ENCODE measurements at places on chromosomes 12 and 14.

DNA sequence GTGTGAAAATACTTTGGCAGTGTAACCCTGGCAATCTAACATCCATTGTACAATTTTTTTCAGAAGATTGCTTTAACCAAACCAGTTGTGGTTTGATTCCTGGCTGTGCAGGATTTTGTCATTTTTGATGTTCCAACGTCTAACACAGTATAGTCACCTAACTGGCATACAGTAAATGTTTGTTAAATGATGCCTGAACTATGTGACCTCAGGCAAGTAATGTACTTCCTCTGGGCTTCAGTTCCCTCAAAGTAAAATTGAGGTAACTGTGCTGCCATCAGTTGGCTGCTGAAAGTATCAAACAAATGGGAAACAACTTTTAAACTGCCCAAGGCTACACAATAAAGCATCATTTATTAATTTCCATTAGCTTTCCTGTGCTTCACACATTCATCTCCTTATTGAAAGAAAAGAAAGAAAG is 4.3 kb downstream of the TM7SF3 start:
- DNase-seq: no peak
- no peak overlapping the region for H3K4me3 ChIP-seq
- H3K4me1 ChIP-seq: peaks cover 25% of the 10 kb centered on the region
- H3K27me3 ChIP-seq: no peaks in the 10 kb centered on the region

DNA sequence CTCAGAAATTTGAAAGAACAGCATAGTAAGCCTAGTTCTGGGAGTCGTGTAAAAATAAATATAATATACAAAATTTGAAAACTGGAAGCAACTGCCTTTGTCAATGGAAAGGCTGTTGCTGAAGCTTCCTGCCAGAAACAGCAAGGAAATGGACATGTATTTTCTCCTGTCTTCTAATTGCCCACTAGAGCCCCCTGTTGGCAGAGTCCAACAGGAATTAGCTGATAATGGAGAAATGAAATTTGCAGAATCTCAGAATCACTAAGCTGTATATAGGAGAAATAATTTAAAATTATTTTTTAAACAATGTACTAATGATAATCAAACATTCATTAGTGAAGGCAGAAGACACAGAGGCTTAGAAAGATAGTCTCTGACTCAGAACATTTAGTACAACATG is 414.8 kb downstream of the SLC6A15 start:
- DNase-seq: no peak
- H3K36me3 ChIP-seq: no peaks in the 10 kb centered on the region
- no peaks in the 10 kb centered on the region for H3K4me1 ChIP-seq
- no peak overlapping the region for H3K27ac ChIP-seq
- no peaks in the 10 kb centered on the region for H3K27me3 ChIP-seq
- H3K4me3 ChIP-seq: no peak overlapping the region

DNA sequence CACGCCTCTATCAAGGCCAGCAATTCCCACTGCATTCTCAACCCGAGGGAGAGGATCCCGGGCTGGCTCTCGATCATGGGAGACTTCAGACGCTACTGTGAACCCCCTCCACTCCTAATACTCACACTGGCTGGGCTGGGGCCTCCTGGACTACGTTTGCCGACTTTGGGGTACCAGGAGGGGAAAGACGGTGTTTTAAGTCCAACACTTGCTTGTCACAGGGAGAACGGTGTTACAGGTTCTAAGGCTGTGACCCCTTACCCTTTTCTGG is 463 bp downstream of the NACA start:
- no peak for DNase-seq
- no peaks in the 10 kb centered on the region for H3K27me3 ChIP-seq
- peak overlapping the region; percentile 95 for H3K27ac ChIP-seq

GRCh38 chr14:55556929-55557623 is 22.9 kb upstream of the KTN1 start:
- no peak overlapping the region for H3K27ac ChIP-seq
- H3K27me3 ChIP-seq: peaks cover 17% of the 10 kb centered on the region
- no peaks in the 10 kb centered on the region for H3K4me1 ChIP-seq
- peaks cover 4% of the 10 kb centered on the region for H3K36me3 ChIP-seq
- no peak overlapping the region for H3K4me3 ChIP-seq

GRCh38 chr12:24424889-24425600 is 475.6 kb upstream of the SOX5 start:
- no peak for DNase-seq
- peaks cover 11% of the 10 kb centered on the region for H3K27me3 ChIP-seq
- H3K36me3 ChIP-seq: no peaks in the 10 kb centered on the region
- H3K27ac ChIP-seq: no peak overlapping the region
- no peak overlapping the region for H3K4me3 ChIP-seq

DNA sequence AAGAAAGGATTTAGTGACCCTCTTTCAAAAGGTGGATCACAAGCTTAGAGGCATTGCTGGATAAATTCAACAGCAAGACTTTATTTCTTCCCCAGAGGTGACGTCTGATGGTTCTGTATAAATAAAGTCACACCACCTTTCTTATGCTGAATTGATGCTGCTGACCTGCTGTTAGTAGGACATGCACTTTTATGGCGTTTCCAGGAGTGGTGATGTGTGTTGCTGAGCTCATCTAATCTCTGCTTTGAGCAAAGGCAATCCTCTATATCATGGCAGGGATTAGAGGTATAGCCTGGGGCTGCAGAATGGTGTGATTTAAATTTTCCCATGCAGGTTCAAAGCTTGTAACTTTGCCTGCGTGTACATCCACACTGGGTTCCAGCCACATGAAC is 94.9 kb downstream of the ETV6 start:
- no peak overlapping the region for H3K27ac ChIP-seq
- H3K27me3 ChIP-seq: no peaks in the 10 kb centered on the region
- H3K4me3 ChIP-seq: no peak overlapping the region
- peaks cover 23% of the 10 kb centered on the region for H3K4me1 ChIP-seq

- H3K4me1 ChIP-seq: peaks cover 13% of the 10 kb centered on the region
- DNase-seq: no peak
- no peak overlapping the region for H3K4me3 ChIP-seq
- no peaks in the 10 kb centered on the region for H3K36me3 ChIP-seq
- H3K27me3 ChIP-seq: no peaks in the 10 kb centered on the region
- H3K27ac ChIP-seq: no peak overlapping the region
Observed at GRCh38 chr12:68406134-68406576, 74.0 kb upstream of the MDM1 start.

DNA sequence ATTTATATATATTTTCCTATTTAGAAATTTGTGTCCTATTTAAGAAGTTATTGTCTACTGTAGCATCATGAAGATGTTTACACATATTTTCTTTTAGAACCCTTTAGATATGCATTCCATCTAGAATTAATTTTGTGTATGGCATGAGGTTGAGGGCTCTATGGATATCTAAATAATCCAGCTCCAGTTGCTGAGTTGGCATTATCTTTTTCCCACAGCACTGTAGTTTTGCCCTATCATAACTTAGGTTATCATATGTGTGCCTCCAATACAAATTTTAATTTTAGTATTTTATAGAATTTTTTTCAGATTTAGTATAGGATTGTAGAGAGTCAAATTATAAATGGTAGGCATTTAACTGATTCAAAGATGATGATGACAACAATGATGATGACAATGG is 159.3 kb downstream of the NPAS3 start:
- H3K27ac ChIP-seq: no peak overlapping the region
- H3K27me3 ChIP-seq: no peaks in the 10 kb centered on the region
- no peaks in the 10 kb centered on the region for H3K4me1 ChIP-seq
- no peak overlapping the region for H3K4me3 ChIP-seq
- H3K36me3 ChIP-seq: no peaks in the 10 kb centered on the region

- peak within 1 kb of the TSS; percentile 95 for H3K27ac ChIP-seq
- DNase-seq: peak; percentile 92
- no peaks in the 10 kb centered on the region for H3K27me3 ChIP-seq
- peaks cover 23% of the 10 kb centered on the region for H3K4me1 ChIP-seq
Observed at GRCh38 chr14:75985618-75986438, at the start of gene IFT43. Gene IFT43 (plus strand): TSS chr14:75985763. CDS start chr14:75985787, 24 bp downstream.

- peaks cover 32% of the 10 kb centered on the region for H3K36me3 ChIP-seq
- H3K4me3 ChIP-seq: peak overlapping the region; percentile 92
- peaks cover 22% of the 10 kb centered on the region for H3K4me1 ChIP-seq
Observed at GRCh38 chr12:30753751-30754382, 884 bp downstream of the CAPRIN2 start.

- H3K27ac ChIP-seq: no peak overlapping the region
- no peaks in the 10 kb centered on the region for H3K27me3 ChIP-seq
- no peak for DNase-seq
- H3K4me3 ChIP-seq: no peak overlapping the region
- no peaks in the 10 kb centered on the region for H3K36me3 ChIP-seq
- H3K4me1 ChIP-seq: no peaks in the 10 kb centered on the region
Observed at GRCh38 chr14:34000396-34000795, 49.5 kb upstream of the EGLN3 start.

DNA sequence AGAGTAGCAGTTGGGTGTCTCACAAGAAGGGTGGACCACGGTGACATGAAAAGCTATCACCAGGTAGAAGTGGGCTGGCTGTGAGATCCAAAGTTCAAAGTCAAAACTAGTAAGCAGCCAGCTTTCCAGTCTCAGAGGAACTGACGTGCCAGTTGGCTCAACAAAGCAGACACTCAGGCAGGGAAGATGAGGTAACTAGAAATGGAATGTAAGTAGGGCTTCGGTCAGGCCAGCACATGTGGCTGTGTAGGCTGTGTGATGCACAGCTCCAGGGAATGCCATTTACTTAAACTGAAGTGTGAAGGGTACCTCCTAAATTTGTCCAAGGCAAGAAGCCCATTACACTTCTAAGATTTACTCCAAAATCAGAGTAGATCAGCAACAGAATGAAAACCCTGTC is 43.6 kb downstream of the PTPRR start:
- H3K4me1 ChIP-seq: no peaks in the 10 kb centered on the region
- H3K4me3 ChIP-seq: no peak overlapping the region
- H3K27ac ChIP-seq: no peak overlapping the region
- no peaks in the 10 kb centered on the region for H3K27me3 ChIP-seq

DNA sequence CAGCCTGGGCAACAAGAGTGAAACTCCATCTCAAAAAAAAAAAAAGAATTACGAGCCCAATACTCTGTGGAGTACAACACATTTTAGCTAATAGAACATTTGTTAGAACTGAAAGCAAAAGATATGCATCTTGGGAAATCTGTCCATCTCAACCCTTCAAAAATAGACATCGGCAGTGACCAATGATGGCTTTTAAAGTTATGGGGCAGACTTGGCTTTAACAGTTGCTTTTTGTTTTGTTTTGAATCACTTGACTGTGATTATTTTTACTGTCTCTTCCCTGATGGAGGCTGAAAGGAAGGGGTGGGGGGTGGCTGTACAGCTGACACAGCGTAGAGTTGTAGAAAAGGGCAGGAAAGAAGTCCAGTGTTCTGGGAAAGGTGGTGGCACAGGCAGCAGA is 2.2 kb downstream of the FKBP11 start:
- H3K27me3 ChIP-seq: no peaks in the 10 kb centered on the region
- H3K27ac ChIP-seq: peak overlapping the region; percentile 97
- peaks cover 40% of the 10 kb centered on the region for H3K4me1 ChIP-seq
- peaks cover 54% of the 10 kb centered on the region for H3K36me3 ChIP-seq

DNA sequence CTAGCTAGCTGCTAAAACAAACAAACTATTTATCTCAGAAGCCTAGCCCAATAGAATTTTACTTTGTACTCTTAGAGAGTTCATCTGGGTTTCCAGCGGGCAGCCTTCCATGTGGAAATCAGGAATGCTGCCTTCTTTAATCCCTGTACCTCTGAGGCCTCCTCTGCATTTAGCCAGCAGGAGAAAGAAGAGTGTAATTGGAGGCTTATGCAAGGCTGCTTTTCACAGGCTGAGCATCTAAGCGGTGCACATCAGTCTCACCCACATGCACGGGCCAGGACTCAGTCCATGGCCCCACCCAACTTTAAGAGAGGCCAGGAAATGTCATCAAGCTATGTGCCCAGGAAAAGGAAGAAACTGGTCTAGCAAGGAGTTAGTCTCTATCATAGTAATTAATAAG is 14.0 kb upstream of the PTGDR start:
- no peak overlapping the region for H3K4me3 ChIP-seq
- no peak overlapping the region for H3K27ac ChIP-seq
- H3K4me1 ChIP-seq: peaks cover 26% of the 10 kb centered on the region
- H3K36me3 ChIP-seq: no peaks in the 10 kb centered on the region
- H3K27me3 ChIP-seq: no peaks in the 10 kb centered on the region

DNA sequence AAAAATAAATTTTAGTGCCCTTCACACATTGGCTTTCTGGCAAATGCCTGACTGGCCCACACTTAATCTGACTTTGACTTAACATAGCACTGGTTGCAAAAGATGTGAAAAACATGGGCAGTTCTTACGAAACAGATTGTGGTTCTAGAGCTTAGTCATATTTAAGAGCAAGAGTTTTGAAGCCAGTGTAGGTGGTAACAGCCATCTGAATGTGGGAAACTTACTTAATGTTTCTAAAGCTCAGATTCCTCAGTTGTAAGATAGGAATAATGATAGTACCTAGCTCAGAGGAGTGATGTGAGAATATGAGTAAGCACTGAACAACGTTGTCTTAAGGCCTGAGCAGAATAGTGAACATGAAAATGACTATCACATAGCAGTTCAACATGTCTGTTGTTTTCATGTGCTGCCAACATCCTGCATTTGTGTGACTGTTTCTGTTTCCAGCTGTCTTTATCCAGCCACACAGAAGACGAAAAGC is 262.7 kb downstream of the SYT1 start:
- no peak overlapping the region for H3K4me3 ChIP-seq
- no peak for DNase-seq
- H3K27me3 ChIP-seq: no peaks in the 10 kb centered on the region
- no peaks in the 10 kb centered on the region for H3K4me1 ChIP-seq
- H3K36me3 ChIP-seq: no peaks in the 10 kb centered on the region
- H3K27ac ChIP-seq: no peak overlapping the region

GRCh38 chr12:27553941-27554340 is 29.9 kb downstream of the PPFIBP1 start:
- no peak overlapping the region for H3K27ac ChIP-seq
- DNase-seq: no peak
- no peak overlapping the region for H3K4me3 ChIP-seq
- peaks cover 15% of the 10 kb centered on the region for H3K27me3 ChIP-seq

GRCh38 chr12:74836567-74836966 is 298.9 kb downstream of the ATXN7L3B start:
- H3K27ac ChIP-seq: no peak overlapping the region
- no peak overlapping the region for H3K4me3 ChIP-seq
- H3K4me1 ChIP-seq: no peaks in the 10 kb centered on the region
- H3K27me3 ChIP-seq: no peaks in the 10 kb centered on the region
- no peaks in the 10 kb centered on the region for H3K36me3 ChIP-seq

- no peak for DNase-seq
- H3K27me3 ChIP-seq: peaks cover 36% of the 10 kb centered on the region
- no peaks in the 10 kb centered on the region for H3K4me1 ChIP-seq
Observed at GRCh38 chr12:101230547-101230946, 20.5 kb upstream of the SLC5A8 start.

- peaks cover 14% of the 10 kb centered on the region for H3K27me3 ChIP-seq
- peaks cover 2% of the 10 kb centered on the region for H3K36me3 ChIP-seq
- no peak for DNase-seq
- no peaks in the 10 kb centered on the region for H3K4me1 ChIP-seq
- no peak overlapping the region for H3K27ac ChIP-seq
Observed at GRCh38 chr12:45168976-45169375, 46.9 kb upstream of the ANO6 start.

- H3K27ac ChIP-seq: peak overlapping the region; percentile 54
- H3K4me1 ChIP-seq: peaks cover 24% of the 10 kb centered on the region
- H3K36me3 ChIP-seq: peaks cover 87% of the 10 kb centered on the region
Observed at GRCh38 chr14:91341751-91342154, 75.9 kb downstream of the CCDC88C start.

All from effector memory CD8-positive, alpha-beta T cell (primary cell).